ENCODE measurements at places on chromosomes 2 and 18.
A peak's percentile ranks its signal among the peaks of the same experiment; 100 is the strongest.

DNA sequence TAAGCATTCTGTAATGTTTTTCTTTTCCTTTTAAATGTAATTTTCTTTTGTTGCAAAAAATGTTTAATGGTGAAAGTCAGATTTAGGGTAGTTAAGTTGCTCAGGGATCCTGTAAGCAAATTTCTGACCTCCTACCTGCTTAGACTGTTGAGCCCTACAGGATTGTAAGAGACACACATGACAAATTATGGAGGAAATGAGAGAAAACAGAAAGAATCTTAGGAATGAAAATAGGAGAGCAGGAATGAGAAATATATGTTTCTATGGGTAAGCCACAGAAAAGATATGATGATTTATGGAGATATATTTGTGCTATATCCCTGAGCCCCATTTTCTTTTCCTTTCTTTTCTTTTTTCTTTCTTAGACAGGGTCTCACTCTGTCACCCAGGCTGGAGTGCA, 28.3 kb downstream of the CYBRD1 start:
- DNase-seq: no peak

DNA sequence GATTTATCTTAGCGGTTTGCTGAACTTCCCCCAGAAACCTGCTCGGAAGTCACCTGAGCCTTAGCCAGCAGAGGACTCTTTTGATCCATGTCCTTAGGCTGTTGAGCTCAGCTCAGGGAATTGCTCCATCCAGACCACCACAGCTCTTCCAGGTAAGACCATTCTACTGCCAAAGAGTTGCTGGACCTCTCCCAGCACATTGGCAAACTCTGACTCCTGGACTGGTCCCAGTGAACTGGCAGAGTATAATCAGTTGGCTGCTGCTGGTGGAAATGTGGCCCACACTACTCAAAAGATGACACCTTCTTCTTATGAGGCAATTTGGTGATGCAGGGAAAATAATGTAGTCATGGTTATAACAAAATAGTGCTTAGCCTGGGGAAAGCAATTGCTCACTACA, 308.8 kb upstream of the FIGN start:
- no peak for DNase-seq

- no peak for DNase-seq
Measured at GRCh38 chr2:182066400-182067087, 80.9 kb downstream of the PPP1R1C start.

GRCh38 chr18:41906528-41907146, 48.4 kb upstream of the PIK3C3 start:
- DNase-seq: peak; percentile 20

DNA sequence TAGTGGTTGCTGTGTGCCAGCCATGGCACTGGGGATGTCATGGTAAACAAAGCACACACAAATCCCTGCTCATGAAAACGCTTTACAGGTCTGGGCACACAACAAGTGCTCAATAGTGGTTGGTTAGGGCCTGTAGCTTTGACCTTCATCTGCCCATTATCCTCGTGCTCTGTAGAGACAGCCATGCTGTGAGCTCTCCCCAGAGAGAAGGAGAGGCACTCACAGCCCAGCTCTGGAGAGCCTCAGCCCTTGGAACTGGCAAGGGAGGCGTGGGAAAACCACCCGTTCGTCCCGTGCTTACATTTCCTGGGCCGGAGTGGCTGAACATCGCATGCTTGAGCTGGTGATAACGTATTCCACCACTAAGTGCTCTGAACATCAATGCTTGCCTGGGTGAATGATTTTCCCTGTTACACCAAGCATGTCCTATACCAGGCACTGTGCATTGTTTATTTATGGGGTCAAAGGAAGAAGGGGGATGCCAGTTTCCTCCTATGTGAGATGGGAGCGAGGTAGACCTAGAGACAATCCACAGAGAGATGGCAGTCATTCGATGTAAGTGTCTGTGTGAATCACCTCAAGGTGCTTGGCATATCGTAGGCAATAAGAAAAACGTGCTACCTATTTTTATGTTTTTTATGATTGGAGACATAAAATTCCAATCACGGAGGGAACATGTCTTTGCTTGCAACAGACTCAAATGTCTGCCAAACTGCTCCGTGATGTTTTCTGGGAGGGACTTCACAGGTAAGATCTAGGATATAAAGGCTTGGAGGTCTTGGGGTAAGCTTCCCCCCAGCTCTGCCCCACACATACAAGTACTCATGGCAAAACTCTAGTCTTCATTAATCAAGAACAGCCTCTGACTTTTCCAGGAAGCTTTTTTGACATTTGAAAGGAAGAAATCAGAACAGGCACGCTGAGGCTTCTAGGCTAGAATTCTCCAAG, 75.5 kb downstream of the DDX1 start:
- no peak for DNase-seq

- no peak for DNase-seq
Measured at GRCh38 chr2:19176977-19177376, 181.4 kb downstream of the OSR1 start.

DNA sequence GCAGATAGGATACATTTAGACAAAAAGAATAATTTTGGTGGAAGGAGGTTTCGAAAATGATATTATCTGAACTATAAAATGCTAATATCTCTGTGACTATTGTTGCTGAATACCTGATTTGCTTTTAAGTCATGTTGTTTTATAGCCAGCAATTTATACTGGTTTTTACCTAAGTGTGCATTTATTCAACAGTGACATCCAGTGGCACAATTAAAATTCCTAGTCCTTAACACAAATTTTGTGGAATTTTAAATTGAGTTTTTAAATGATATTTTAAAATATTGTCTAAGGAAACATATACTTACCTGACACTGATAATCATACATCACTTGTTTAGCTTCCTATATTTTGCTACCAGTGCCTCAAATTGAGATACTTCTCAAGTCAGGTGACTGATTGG, 144.8 kb downstream of the ARHGAP28 start:
- DNase-seq: no peak

DNA sequence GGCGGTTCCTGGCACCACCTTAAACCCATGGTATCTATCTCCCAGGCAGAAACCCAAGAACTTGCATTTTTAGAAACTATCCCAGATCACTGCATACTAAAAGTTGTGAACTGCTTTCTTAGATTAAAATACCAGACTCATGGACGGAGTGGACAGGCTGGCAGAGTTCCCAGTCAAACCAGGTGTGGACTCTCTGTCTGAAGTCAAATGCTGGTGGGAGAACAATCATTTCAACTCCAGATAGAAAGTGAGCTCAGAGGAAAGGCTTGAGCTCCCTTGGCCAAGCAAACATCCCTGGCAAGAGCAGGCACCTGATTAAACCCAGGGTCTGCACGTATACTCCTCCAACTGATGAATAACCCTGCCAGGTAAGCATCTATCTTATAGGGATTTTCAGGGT, 19.5 kb downstream of the NXPH2 start:
- DNase-seq: no peak

DNA sequence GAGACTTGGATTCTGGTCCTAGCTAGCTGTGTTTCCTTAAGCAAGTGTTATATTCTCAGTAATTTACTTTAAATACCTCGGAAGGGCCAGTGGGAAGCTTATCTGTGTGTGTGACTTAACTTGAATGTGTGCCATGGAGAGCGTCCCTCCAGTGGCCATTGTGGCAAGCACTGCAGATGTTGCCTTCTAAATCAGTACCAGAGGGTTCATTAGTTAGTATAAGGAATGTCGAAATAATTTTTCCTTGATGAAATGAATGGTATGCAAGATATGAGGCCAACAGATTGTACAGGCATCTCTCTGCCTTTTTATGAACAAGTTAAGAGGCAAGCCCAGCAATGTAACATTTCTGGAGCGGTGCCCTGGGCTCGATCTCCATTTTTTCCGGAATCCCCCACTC, 52.0 kb downstream of the FBXO36 start:
- DNase-seq: no peak

- no peak for DNase-seq
Measured at GRCh38 chr2:74596584-74596983, 42.1 kb downstream of the DOK1 start.

DNA sequence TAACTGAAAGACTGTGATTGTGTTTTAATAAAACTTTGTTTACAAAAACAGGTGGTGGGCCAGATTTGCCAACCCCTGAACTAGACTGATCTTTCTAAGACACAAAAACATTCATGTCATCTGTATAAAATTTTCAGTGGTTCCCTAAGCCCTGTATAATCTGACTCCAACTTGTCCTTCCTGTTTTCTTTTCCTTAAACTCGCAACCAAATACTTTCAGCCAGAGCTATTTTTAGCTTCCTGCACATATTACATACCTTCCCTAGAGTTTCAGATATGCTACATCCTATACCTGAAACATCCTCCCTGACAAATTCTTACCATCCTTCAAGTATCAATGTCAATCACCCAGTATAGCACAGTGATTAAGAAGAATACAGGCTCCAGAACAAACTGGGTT, 4.8 kb downstream of the GCFC2 start:
- DNase-seq: no peak

DNA sequence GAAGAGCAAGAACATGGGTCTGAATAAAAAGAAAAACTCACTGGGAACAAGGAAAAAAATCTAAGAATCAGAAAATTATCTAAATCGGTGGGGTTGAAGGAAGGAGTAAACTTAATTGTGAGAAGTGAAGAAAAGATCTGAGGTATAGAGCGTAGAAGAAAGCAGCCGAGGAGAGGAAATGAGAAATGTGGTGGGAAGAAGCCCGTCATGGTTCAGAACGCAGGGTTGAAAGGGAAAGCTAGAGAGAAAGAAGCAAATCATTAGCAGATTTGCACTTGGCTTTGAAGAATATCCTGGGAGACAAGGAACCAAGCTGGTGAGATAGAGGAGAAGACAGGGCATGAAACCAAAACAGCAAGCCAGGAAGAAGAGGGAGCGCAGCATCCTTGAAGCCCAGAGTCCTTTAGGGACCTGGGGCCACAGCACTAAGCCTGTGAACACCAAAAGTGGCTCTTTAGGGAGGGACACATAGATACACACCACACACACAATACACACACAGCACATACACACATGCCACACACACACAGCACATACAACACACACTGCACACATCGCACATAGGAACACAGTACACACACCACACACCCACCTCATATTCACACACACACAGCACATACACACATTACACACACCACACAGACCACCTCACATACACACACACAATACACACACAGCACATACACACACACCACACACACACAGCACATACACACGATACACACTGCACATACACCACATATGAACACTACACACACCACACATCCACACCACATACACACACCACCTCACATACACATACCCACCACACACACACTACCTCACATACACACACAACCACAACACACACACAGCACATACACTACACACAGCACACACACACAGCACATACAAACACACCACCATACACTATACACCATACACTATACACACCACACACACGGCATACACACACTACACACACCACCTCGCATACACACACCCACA, 274.6 kb downstream of the ETAA1 start:
- DNase-seq: no peak

- DNase-seq: no peak
Measured at GRCh38 chr2:12766421-12766879, 49.7 kb downstream of the TRIB2 start.

DNA sequence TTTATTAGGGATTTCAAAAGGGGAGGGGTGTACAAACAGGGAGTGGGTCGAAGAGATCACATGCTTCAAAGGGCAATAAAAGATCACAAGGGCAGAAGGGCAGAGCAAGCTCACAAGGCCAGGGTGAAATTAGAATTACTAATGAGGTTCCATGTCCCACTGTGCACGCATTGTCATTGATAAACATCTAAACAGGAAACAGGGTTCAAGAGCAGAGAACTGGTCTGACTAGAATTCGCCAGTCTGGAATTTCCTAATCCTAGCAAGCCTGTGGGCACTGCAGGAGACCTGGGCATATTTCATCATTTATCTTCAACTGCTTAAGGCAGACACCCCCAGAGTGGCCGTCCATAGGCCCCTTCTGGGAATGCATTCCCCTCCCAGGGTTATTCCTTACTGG, 408.2 kb downstream of the ZNF804A start:
- no peak for DNase-seq

- peak; percentile 29 for DNase-seq
Measured at GRCh38 chr2:231393149-231394131, 2.1 kb upstream of the B3GNT7 start.

DNA sequence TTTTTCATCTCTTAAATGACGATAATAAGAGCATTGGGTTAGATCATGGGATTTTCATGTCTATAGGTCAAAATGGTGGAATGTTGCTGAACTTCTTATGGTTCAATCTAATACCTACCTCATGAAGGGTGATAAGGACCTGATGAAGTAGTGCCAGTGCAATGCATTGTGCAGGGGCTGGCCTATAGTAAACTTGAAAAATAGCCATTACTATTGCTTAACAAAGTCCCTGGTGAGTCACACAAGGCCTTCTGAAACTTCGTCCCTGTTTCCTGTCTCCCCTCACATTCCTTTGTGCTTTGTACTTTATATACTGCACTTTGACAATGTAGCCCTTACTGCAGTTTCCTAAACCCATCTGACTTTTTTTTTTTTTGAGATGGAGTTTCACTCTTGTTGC, 515.9 kb downstream of the SLC4A3 start:
- DNase-seq: no peak

GRCh38 chr18:2392446-2392845, 178.9 kb downstream of the METTL4 start:
- no peak for DNase-seq
